ENCODE measurements at places on chromosomes 7 and 10.

GRCh38 chr7:23294549-23295400, 4.4 kb upstream of the MALSU1 start:
- no peak for ATAC-seq

DNA sequence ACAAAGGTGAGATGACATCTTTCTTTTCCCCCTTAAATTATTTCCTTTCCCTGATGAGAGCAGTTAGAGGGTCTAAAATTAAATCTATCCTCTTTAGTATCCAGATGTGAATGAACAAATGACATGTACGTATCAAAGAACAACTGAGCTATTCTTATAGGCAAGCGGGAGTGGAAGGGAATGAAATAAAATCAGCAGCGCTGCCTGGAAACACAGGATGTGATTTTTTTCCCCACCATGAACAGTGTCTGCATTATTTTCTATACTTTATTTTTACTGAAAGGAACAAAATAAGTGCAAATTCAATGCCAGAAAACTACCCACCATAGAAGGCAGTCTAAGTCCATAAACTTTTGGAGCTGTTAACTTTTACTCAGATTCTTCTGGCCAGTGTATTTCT, 40.6 kb downstream of the SLC26A4 start:
- no peak for ATAC-seq

DNA sequence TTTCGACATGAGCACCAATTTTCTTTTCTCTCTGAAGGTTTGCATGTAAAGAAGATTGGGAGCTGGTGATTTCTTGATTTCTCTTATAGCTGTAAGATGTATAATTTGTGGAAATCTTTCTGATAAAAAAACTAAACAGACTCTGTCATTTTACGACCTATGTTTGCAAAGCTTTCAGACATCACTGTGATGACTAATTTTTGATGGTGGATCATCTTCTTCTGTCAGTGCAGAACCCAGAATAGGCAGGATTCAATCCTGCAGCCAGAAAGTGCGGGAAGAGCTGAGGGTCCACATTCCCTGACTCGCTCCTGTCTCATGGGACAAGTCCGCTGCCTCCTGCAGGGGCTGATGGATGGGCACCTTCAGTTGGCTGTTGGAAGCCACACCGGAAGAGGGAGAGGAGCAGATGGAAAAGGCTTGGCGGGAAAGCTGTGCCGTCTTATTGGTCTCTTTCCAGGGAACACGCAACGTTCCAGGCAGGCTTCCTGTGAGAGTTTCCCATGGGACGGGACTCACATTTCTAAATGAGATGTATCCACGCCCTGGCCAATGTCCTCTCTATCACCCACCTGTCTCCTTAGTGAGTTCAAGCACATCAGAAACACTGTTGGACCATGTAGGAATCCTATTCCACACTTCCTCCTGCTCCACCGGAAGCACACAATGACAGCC, 186.9 kb downstream of the PRPF18 start:
- ATAC-seq, result no peak

- ATAC-seq, result no peak
Observed at GRCh38 chr10:17144757-17145156, 15.1 kb upstream of the CUBN start.
